ENCODE measurements at places on chromosomes 6 and 20.

- DNase-seq, result no peak
Measured at GRCh38 chr6:41697861-41698781, 37.3 kb downstream of the TFEB start.

- DNase-seq, result no peak
Measured at GRCh38 chr20:12977328-12978125, 31.2 kb upstream of the SPTLC3 start.

- no peak for DNase-seq
Measured at GRCh38 chr6:142255785-142256184, 46.0 kb upstream of the ADGRG6 start.

GRCh38 chr6:105691971-105692370 lies 289.1 kb upstream of the PREP start:
- peak; percentile 8 for DNase-seq

GRCh38 chr20:9460518-9460917 lies 53.9 kb upstream of the LAMP5 start:
- DNase-seq, result no peak

DNA sequence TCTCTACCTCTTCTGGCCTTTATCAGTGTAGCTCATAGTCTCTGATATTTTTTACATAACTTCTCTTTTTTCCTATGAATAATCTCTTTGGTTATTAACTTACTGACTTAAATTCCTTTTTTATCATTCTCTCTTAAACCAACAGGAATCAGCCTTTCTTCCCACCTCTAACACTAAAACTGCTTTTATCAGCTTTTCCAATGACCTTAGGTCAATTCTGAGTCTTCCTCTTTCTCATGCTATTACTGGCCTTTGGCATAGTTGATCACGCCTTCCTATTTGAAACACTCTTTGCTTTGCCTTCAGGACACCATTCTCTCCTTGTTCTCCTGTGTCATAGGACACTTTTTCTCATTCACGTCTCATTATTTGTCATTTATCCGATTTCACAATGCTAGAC lies 8.1 kb upstream of the HINT3 start:
- DNase-seq, result no peak

- DNase-seq, result peak; percentile 51
Measured at GRCh38 chr6:1657771-1658165, 48.1 kb downstream of the FOXC1 start.

All from retina (tissue), 1 donor.